Activated CD4-positive, alpha-beta T cell treated with anti-CD3 and anti-CD28 coated beads, Interleukin-2, amount 10 ng/mL, durations not matched to agents 24 days and 14 days (primary cell): ENCODE measurements at places on chromosomes 5 and 9. TPM values are rescaled to one million over a fixed set of nuclear protein-coding genes. Genes with fewer than 3 reads are reported as not detected.

- no peaks in the 10 kb centered on the region for H3K27me3 ChIP-seq
- H3K4me1 ChIP-seq: no peaks in the 10 kb centered on the region
- no peaks in the 10 kb centered on the region for H3K36me3 ChIP-seq
- H3K27ac ChIP-seq: no peak overlapping the region
Measured at GRCh38 chr5:174503461-174504265, 220.7 kb upstream of the MSX2 start.

The DRD1 gene
- total RNA-seq: 0.07 TPM in 1 of 2 replicates, not detected in the other

The LHX2 gene
- total RNA-seq: not detected in 2 replicates

The AGPAT2 gene
- 25.6 and 25.9 TPM in 2 replicates for total RNA-seq

- H3K4me1 ChIP-seq: no peaks in the 10 kb centered on the region
- no peak overlapping the region for H3K27ac ChIP-seq
- DNase-seq: no peak
- H3K27me3 ChIP-seq: peaks cover 4% of the 10 kb centered on the region
- H3K36me3 ChIP-seq: no peaks in the 10 kb centered on the region
Measured at GRCh38 chr9:119963798-119964372, 594.6 kb upstream of the BRINP1 start.

DNA sequence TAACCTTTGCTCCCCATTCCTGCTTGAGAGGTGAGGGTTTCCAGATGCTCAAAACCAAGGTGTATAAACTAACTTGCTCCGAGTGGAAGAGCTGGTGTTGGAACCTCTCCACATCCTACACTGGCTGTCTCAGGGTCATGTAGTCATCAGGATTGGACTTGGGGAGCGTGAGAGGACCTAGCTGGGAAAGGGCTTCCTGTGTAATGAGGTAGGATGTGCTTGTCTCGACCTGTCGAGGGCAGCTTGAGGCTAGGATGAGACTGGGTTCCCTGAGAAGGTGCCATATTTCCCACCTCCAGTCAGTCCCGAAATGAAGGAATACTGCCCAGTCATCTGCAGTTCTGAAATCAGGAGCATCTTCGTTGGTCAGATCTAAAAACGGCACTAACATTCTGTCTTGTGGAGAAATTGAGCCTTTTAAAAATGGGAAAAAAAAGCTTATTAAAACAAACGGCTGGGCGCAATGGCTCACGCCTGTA is 1.3 kb downstream of the CCNI2 start:
- peaks cover 10% of the 10 kb centered on the region for H3K27me3 ChIP-seq
- no peak for DNase-seq
- H3K27ac ChIP-seq: peak overlapping the region; percentile 80
- H3K36me3 ChIP-seq: peaks cover 33% of the 10 kb centered on the region

DNA sequence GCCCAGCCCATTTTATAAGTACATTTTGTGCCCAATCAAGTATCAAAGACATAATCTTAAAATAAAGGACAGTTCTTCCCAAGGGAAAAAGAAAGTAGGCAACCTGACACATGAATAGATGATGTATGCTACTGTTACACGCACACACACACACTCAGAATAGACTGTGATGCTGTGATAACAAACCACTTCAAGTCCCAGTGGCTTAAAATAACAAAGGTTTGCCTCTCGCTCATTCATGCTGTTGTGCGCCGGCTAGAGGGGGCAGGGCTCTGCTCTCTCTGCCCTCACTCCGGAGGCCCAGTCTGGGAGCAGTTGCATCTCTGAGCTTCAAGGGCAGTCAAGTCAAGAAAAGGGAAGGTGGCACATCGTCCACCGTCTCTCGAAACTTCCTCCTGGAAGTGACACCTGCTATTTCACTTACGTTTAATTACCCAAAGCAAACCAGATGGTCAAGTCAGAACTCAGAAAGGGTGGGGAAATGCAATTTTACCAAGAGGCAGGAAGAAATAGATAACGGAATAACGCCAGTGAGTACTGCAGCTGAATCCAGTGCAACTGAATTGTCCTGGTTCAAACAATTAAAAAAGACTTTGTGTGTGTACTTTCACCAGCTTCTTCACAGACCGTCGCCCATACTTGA is 43.3 kb downstream of the ANKRD33B start:
- no peaks in the 10 kb centered on the region for H3K27me3 ChIP-seq
- H3K4me1 ChIP-seq: peaks cover 26% of the 10 kb centered on the region
- no peak for DNase-seq
- H3K27ac ChIP-seq: peak overlapping the region; percentile 32

- no peaks in the 10 kb centered on the region for H3K27me3 ChIP-seq
- no peak for DNase-seq
- no peak overlapping the region for H3K4me3 ChIP-seq
- no peaks in the 10 kb centered on the region for H3K4me1 ChIP-seq
- no peak overlapping the region for H3K27ac ChIP-seq
Measured at GRCh38 chr9:86768709-86769108, 178.6 kb downstream of the GAS1 start.

GRCh38 chr5:5367739-5368138 is 54.7 kb upstream of the ICE1 start:
- H3K27me3 ChIP-seq: no peaks in the 10 kb centered on the region
- DNase-seq: no peak
- H3K27ac ChIP-seq: no peak overlapping the region
- H3K36me3 ChIP-seq: no peaks in the 10 kb centered on the region

The TEX48 gene
- total RNA-seq: 0.52 and 0.56 TPM in 2 replicates

- peak overlapping the region; percentile 88 for H3K4me3 ChIP-seq
- H3K27ac ChIP-seq: peak overlapping the region; percentile 91
- peaks cover 5% of the 10 kb centered on the region for H3K36me3 ChIP-seq
- H3K27me3 ChIP-seq: no peaks in the 10 kb centered on the region
Measured at GRCh38 chr5:36877667-36878391, 1.3 kb downstream of the NIPBL start.

The PIGO gene
- 32.5 and 37.2 TPM in 2 replicates for total RNA-seq

DNA sequence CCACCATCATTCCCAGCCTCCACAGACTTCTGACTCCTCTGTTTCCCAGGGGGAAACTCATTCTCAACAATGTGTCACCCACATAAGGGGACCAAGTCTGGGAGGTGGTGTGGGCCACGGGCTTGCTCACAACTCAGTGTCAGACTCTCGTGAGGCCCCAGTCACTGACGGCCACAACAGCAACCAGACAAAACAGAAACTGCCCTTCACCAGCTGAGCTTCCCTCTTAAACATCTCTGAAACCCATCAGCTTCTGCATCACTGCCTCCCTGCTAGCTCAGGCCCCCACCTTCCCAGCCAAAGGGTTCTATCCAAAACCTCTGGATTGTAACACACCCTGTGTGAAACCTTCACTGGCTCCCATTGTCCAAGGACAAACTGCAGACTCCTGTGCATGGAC is 273.4 kb downstream of the CDK5RAP2 start:
- H3K4me3 ChIP-seq: no peak overlapping the region
- DNase-seq: no peak
- no peaks in the 10 kb centered on the region for H3K36me3 ChIP-seq
- peaks cover 4% of the 10 kb centered on the region for H3K27me3 ChIP-seq
- no peak overlapping the region for H3K27ac ChIP-seq
- H3K4me1 ChIP-seq: no peaks in the 10 kb centered on the region

DNA sequence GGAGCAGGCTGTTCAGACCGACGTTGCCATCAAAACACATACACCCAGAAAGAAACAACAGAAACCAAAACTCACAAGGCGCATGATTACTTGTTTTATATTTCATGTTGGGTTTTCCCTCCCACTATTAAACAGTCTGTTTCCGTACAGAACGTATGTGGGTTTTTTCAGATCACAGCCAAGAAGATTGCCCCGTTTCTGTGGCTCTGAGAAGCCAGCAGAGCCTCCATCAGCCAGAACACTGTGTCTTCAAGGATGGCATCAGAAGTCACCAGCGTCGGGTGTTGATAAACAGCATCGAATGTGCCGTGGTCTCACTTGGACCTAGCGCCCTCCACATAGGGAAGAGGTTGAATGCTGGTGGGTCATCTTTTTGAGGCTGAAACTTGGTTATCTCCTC is 42.8 kb downstream of the FAM78A start:
- H3K27ac ChIP-seq: peak overlapping the region; percentile 86
- peaks cover 51% of the 10 kb centered on the region for H3K36me3 ChIP-seq
- H3K4me3 ChIP-seq: no peak overlapping the region
- DNase-seq: no peak
- peaks cover 29% of the 10 kb centered on the region for H3K4me1 ChIP-seq

The CCDC192 gene
- not detected in 2 replicates for total RNA-seq

GRCh38 chr5:140007311-140007710 is 35.8 kb downstream of the NRG2 start:
- H3K4me3 ChIP-seq: no peak overlapping the region
- H3K27me3 ChIP-seq: peaks cover 39% of the 10 kb centered on the region
- DNase-seq: no peak

DNA sequence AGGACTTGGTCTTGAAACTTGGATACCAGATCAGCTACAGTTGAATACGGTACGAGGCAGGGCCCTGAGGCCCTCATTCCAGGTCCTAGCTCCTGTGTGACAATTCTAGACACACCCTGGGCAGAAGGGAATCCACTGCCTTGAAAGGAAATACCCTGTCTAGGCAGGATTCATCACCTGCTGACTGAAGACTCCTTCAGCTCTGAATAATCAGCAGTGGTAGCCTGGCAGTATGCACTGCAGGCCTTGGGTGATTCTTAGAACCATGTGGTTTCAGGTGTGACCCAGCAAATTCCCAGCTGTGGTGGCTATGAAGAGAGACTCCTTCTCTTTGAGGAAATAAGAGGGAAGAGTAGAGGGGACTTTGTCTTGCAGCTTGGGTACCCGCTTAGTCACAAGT is 17.2 kb upstream of the EFNA5 start:
- H3K36me3 ChIP-seq: no peaks in the 10 kb centered on the region
- no peaks in the 10 kb centered on the region for H3K4me1 ChIP-seq
- H3K4me3 ChIP-seq: no peak overlapping the region
- no peak overlapping the region for H3K27ac ChIP-seq

GRCh38 chr5:132953710-132954109 is 9.7 kb downstream of the AFF4 start:
- no peak overlapping the region for H3K27ac ChIP-seq
- H3K27me3 ChIP-seq: no peaks in the 10 kb centered on the region
- DNase-seq: no peak
- peaks cover 26% of the 10 kb centered on the region for H3K36me3 ChIP-seq

DNA sequence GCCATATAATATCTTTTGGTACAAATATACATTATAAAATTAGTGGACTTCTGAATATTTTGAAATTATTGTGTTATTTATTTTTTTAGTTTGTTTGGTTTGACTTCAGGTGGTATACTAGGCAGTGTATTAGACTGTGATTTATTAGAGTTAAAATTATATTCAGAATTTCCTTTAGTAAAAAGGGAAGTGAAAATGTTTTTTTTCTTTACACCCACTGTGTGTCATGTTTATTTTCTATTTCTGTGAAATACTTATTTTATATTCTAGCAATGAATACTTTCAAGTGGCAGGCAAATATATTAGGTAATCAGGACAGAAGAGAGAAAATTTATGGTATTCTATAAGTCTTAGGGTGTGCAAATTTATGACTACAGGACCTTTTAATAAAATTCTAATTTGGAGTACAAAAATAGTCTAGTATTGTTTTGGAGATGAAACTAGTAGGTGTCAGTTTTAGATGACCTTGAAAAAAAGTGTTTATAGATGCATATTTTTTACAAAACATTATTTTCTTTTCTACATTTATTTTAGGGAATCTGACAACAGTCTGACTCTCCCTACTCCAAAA is 8.8 kb downstream of the CSNK1G3 start:
- H3K4me3 ChIP-seq: no peak overlapping the region
- H3K27me3 ChIP-seq: no peaks in the 10 kb centered on the region
- H3K27ac ChIP-seq: no peak overlapping the region
- DNase-seq: no peak
- H3K36me3 ChIP-seq: peaks cover 4% of the 10 kb centered on the region

DNA sequence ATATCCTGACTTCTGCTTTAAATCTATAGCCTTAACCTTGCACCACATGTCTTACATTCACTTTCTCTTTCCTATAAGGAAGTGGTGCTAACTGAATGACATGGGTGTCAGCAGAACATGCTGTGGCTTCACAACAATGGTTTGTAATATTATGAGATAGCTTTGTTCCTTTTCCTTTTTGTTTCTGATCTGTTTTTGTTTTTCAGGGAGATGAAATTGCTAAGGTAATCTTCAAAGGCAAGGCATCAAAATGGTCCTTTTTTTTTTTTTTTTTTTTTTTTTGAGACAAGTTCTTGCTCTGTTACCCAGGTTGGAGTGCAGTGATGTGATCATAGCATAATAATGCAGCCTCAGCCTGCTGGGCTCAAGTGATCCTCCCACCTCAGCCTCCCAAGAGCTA is 53.6 kb upstream of the RANBP6 start:
- peaks cover 10% of the 10 kb centered on the region for H3K36me3 ChIP-seq
- no peaks in the 10 kb centered on the region for H3K27me3 ChIP-seq
- peak overlapping the region; percentile 68 for H3K4me3 ChIP-seq
- peak; percentile 75 for DNase-seq
- H3K27ac ChIP-seq: peak overlapping the region; percentile 93

GRCh38 chr9:114014044-114014443 is 64.1 kb downstream of the AMBP start:
- H3K27me3 ChIP-seq: no peaks in the 10 kb centered on the region
- H3K27ac ChIP-seq: no peak overlapping the region
- DNase-seq: no peak
- H3K4me3 ChIP-seq: no peak overlapping the region

GRCh38 chr5:55668356-55668755 is 43.8 kb downstream of the SLC38A9 start:
- H3K4me1 ChIP-seq: no peaks in the 10 kb centered on the region
- no peak overlapping the region for H3K4me3 ChIP-seq
- H3K27ac ChIP-seq: no peak overlapping the region
- H3K36me3 ChIP-seq: peaks cover 14% of the 10 kb centered on the region
